ENCODE measurements at places on chromosomes 6 and 20. TPM values are rescaled to one million over a fixed set of nuclear protein-coding genes. Genes with fewer than 3 reads are reported as not detected.

- H3K4me1 ChIP-seq: peaks cover 4% of the 10 kb centered on the region
- H3K27me3 ChIP-seq: no peaks in the 10 kb centered on the region
- no peak overlapping the region for H3K4me3 ChIP-seq
- no peak overlapping the region for H3K27ac ChIP-seq
- no peaks in the 10 kb centered on the region for H3K36me3 ChIP-seq
These were observed 60.0 kb upstream of the PIM1 start for GRCh38 chr6:37109714-37110499.

GRCh38 chr6:37488476-37488875 is 11.2 kb downstream of the CCDC167 start:
- no peak for DNase-seq
- peaks cover 20% of the 10 kb centered on the region for H3K36me3 ChIP-seq
- no peak overlapping the region for H3K4me3 ChIP-seq
- H3K4me1 ChIP-seq: no peaks in the 10 kb centered on the region

The LTB gene
- total RNA-seq: 1.3 TPM

DNA sequence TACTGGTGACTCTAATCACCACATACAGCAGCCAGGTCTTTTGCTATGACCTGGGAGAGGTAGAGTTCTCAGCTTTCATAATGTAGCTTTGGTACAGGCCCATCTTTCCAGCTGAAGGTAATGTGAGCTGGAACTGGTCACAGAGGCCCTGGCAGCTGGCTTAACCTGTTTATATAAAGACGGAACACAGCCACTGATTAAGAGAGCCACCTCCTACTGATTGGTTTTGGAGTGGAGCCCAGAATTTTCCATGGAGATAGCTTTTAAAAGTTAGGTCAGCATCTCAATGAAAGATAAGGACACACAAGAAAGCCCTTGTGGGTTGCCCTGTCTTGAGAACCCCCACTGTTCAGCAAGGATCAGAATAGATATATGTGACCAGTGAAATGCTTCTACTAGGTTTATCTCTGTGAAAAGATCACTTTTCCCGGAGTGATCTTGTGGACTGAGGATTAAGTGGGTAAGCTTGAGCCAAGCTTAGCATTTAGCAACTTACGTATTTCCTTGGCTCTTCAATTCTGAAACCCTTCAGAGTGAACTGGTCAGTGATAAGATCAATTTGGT is 213.7 kb upstream of the CITED2 start:
- H3K27me3 ChIP-seq: no peaks in the 10 kb centered on the region
- H3K36me3 ChIP-seq: no peaks in the 10 kb centered on the region
- peak overlapping the region; percentile 36 for H3K27ac ChIP-seq
- H3K4me3 ChIP-seq: no peak overlapping the region
- peak; percentile 47 for DNase-seq
- H3K4me1 ChIP-seq: peaks cover 14% of the 10 kb centered on the region

DNA sequence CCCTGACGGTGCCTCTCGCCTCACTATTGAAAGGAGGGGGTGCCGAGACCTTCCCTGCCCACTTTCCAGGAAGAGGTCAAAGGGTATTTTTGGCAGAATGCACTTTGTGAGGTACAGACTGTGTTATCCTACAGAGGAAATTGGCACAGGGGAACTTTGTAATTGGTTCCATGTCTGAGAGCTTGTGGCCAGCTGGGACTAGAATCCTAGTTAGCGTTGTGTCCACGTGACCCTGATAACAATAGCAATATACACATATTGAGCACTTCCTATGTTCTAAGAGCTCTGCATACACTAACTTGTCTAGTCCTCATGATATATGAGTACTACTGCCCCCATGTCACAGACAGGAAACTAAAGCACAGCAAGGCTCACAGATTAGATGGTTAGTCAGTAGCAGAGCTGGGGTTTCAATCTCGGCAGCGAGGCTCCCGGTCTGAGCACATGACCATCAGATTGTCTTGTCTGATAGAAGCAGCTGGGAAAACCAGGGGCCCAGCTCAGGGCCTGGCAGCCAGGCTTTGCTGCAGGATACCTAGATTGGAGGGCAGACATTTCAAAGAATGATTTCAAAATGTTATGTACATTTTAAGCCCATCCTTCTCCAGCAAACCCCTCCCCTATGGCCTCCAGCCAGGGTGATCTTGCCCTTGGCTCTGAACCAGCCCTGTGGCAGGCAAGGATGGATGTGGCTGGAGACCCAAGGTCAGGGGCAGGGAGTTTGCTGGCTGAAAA is 1.4 kb downstream of the MAPK13 start:
- H3K27me3 ChIP-seq: no peaks in the 10 kb centered on the region
- H3K4me3 ChIP-seq: peak overlapping the region; percentile 51
- peaks cover 31% of the 10 kb centered on the region for H3K4me1 ChIP-seq
- peaks cover 12% of the 10 kb centered on the region for H3K36me3 ChIP-seq

GRCh38 chr20:25364180-25364788 is 26.4 kb downstream of the ABHD12 start:
- no peaks in the 10 kb centered on the region for H3K36me3 ChIP-seq
- peaks cover 6% of the 10 kb centered on the region for H3K4me1 ChIP-seq
- H3K27ac ChIP-seq: no peak overlapping the region
- no peak for DNase-seq

GRCh38 chr20:6732001-6732447 is 35.5 kb upstream of the BMP2 start:
- peak; percentile 26 for DNase-seq
- H3K36me3 ChIP-seq: no peaks in the 10 kb centered on the region
- H3K27ac ChIP-seq: no peak overlapping the region
- no peaks in the 10 kb centered on the region for H3K27me3 ChIP-seq

The PI16 gene
- total RNA-seq: 1.2 TPM

GRCh38 chr6:151914484-151914883 is 107.0 kb downstream of the ESR1 start:
- H3K36me3 ChIP-seq: no peaks in the 10 kb centered on the region
- H3K4me3 ChIP-seq: no peak overlapping the region
- H3K27ac ChIP-seq: no peak overlapping the region
- H3K4me1 ChIP-seq: no peaks in the 10 kb centered on the region
- no peak for DNase-seq

Measured in upper lobe of left lung (tissue), 6 donors.